ENCODE measurements at places on chromosomes 3 and 15. TPM values are rescaled to one million over a fixed set of nuclear protein-coding genes. Genes with fewer than 3 reads are reported as not detected.

Gene ATP2B2
- not detected for total RNA-seq

Gene DUOXA2
- not detected for total RNA-seq

Gene CILP
- under 0.01 TPM for total RNA-seq

Gene EPB42
- total RNA-seq, result not detected

Gene RASSF1
- total RNA-seq, result 34.8 TPM

Gene CCDC80
- 158 TPM for total RNA-seq

GRCh38 chr3:48564022-48564421, 441 bp upstream of the UCN2 start:
- peak; percentile 62 for DNase-seq

DNA sequence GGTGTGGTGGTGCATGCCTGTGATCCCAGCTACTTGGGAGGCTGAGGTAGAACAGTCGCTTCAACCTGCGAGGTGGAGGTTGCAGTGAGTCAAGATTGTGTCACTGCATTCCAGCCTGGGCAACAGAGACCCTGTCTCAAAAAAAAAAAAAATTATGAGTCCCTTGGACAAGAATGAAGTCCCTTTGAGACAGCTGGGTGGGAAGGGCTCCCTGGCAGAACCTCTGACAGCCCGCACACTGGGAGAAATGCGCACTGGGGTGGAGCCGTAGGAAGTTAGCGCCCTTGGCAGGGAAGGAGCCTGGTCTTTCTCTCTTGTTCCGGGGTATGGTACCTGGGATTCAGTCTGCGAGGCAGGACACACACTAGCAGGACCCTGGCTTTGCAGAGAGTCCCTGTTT, 51.4 kb downstream of the SLC30A4 start:
- DNase-seq, result no peak

DNA sequence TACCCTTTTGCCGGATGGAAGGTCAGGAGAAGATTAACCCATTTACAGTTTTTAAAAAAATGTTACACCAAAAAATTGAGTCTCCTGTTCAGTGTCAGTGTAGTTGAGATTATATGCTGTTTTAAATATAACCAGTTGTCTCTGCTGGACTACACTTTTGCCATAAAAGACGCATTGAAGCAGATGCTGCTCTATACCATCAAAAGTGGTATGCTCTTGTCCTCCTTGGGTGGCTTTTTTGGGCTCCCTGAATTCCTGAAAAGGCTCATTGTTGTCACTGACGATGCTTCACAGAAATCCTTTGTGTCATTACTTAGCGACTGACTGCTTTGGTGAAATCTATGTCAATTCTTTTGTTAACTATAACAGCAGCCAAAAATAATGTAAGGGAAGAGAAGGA, 133.9 kb upstream of the SKOR1 start:
- no peak for DNase-seq

DNA sequence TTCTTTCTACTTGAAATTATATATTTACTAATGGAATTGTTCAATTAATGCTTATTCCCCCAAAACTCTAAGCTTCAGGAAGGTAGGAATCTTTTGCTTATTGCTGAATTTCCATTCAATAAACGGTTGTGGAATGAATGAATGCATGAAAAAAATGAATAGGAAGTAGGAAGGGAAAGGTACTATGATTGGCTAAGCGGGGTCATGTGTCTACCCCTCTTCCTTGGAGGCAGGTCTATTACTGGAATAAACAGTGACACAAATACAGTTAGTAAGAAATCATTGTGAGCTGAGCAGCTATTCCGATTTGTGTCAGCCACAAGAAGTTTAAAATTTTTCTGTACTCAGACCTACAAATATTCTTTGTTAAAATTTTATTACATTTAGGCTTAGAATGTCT, 10.5 kb upstream of the TRA2B start:
- DNase-seq, result no peak

DNA sequence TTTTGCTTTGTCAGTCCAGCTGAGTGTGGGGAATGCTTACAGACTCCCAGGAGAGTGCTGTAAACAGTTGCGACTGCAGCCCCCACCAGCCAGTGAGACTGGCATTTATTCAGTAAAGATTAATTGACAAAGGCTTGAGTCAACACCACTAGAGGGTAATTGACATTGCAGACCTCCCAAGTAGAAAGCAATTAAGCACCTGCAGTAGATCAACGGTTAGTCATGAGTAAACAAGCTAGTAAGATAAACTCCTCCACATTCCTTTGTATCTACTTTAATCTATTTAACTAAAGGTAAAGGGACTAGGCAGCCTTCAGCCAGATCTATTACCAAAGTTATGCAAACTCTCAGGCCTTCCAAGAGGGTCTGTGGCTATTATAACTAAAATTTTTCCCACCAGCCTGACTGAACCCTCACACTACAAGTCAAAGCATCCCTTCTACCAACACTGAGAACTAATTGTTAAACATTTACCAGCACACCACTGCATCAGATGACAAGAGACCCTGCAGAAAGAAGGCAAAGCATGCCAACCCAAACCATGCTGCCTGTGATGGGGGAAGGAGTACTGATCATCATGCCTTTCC, 30.5 kb upstream of the GALNT15 start:
- no peak for DNase-seq

DNA sequence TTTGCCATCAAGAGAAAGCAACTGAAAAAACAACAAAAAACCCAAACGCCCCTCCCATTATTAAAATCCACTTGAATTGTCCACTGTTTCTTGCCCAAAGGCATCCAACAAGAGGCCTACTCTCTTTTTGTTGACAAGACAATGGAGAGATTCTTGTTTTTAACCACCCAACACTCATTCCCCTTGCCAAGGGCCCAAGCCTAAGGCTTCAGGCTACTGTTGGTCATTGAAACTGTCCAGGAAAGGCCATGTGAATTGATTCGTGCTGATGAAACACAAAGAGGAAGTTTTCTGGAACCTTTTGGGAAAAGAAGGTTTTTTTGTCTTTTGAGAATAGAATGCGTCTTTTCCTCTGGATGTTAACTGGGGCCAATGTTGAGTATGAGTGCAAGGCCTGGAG, 157.4 kb upstream of the PFN2 start:
- no peak for DNase-seq

DNA sequence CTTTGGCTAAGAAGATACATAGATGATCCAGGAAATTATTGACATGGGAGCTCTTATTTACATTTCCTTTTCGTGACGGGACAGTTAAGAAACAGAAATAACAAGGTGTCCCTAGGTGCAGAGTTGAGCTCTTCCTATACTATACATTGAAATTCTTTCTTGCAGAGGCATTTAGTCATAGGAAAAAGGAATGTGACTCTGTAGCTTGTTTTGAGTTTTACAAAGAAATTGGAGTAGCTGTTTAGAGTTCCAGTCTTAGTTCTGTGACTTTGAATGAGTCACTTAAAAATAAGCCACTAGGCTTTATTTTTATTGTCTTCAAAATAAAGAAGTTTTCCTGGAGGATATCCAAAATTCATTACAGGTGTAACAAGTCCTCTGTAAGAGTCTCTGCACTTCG, 723.5 kb upstream of the SGO1 start:
- DNase-seq, result peak; percentile 12

DNA sequence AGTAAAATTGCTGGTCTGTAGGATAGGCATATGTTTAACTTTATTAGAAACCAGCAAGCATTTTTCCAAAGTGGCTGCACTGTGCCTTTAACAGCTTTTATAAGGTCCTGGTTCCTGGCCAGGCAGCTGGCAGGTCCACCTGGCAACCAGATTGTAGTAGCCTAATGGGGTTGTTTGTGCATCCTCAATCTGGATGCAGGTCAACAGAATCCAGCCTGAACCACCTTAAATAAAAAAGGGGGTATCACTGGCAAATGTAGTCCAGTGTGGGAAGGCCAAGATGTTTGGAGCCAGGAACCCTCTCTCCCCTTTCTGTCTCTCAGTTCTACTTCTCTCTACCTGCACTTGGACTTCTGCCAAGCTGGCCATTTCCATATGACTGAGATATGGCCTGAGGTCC, 200.3 kb downstream of the ZNF621 start:
- DNase-seq, result no peak
